Inflammatory macrophage treated with lipopolysaccharide for 4 hours (primary cell): ENCODE measurements at places on chromosomes 5 and 9.
A peak's percentile ranks its signal among the peaks of the same experiment; 100 is the strongest.

- no peak for DNase-seq
These were observed 44.1 kb upstream of the IPPK start for GRCh38 chr9:92714016-92714415.

DNA sequence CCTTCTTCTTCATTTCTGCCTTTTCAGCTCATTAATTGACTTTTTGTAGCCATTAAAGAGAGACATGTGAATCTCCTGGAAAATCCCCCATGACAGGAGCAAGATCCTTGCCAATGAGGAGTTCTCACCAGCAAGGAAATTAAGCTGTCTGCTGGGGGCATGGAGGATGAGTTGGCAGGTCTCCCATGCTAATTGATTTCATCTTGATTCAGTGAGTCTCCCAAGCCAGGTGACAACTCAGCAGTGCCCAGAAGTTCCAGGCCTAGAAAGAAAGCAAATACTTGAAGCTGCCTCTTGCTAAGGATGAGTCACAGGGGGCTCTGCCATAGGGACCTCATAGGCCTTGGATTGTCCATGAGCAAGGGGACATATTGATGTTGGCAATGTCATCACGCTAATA lies 30.0 kb upstream of the ADRA1B start:
- DNase-seq: no peak

DNA sequence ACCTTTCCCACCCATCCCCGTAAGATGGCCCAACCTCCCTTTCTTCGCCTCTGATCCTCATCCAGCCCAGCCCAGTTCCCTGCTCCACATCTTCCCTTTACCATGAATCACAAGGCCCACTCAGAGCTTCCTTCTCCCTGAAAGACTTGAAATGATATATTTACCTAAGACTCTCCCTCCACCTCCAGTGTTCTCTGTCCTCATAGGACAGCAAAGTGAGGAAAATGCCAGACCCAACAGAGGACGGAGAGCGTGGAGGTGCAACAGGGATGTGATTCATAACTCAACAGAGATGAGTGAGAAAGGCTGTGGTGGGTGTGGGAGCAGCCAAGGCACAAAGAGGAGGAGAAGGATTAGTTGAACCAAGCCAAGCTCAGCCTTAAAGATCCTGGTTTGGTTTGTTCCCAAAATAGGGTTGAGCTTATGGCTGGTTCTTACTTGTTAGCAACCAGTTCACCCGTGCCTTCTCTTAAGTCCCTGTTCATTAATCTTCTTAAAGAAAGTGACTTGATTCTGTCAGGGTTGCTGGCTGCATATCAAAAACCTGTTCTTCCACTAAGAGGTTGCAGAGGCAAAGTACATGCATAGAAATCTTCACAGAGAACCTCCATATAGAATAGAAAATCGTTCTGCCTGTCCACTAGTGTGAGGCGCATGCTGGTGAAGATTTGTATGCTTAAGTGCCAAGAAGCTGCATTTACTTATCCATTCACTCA lies 183.2 kb downstream of the ACTL7B start:
- no peak for DNase-seq

DNA sequence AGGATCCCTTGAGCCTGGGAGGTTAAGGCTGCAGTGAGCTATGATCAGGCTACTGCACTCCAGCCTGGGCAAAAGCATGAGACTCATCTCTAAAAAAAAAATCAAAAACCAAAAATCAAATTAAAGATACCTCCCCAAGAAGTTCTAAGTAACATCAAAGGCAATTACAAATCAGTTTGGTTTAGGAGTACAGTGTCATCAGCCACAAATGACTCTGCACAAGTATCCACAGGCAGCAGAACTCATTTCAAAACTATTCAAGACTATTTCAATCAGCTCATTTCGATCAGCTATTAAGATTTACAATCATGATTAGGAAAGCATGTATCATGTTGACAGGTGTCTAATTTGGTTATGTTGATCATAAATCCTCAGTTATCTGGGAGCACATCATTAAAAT lies 19.1 kb downstream of the TRMO start:
- no peak for DNase-seq

DNA sequence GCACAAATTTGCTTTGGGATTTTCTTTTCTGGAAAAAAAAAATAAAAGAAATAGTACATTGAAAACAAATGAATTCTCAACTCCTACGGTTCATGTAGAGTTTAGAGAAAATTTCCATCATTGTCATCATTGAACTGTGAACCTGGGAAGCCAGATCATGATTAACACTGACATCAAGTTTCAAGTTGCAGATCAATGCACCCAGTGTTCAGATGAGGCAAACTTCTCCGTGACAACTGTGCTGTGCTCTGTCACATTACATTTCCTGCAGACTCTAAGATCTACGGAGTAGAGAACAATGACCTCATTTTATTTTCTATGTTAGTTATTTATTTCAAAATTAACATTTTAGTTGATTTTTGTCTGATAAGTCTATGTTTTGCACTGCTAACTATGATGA lies 99.7 kb downstream of the MAP1B start:
- DNase-seq: no peak

DNA sequence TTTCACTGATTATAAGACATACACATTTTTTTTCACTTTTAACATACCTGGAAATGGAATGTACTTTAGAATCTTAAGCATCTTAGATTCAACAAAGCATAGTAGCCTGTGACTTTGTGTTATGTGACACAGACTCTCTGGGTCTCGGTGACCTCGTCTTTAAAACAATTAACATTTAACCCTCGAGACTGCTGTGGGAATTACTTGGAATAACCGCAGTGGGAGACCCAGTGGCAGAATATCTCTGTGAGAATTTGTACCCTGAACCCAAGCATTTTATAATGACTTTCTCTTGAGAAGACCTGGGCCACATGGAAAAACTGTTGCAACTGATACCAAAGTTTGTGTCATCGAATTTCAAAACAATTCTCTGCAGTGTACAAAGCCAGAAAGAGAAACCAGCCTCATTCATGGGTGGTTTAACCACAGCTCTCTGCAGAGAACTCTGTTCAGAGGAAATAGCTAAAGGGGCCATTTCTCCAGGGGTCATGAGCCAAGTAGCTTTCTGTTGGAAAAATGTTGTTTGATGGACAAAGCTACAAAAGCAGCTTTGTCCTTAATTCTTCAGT lies 10.0 kb upstream of the RETREG1 start:
- DNase-seq: peak; percentile 95

- DNase-seq: no peak
These were observed 85.2 kb upstream of the CLINT1 start for GRCh38 chr5:157944077-157944633.

DNA sequence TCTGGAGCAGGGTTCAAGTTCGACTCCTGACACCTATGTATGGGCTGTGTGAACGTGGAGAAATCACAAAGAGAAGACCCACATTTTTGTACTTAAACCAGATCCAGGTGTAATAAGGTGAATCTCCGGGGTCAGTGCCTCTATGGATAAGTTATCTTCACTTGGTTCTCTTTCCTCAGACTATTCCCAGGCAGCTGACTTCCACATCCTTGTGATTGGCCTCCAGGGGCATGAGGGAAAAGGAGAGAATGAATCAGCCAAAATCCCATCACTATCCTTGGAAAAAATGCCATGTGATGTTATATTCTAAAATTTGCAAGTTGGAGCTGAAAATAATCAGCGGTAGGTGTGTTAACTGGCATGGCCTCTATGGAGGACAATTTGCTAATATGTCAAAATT lies 37.2 kb downstream of the ZNF622 start:
- DNase-seq: no peak

GRCh38 chr5:96065685-96066385 lies 104.2 kb upstream of the ELL2 start:
- DNase-seq: no peak

GRCh38 chr5:124738681-124739633 lies 7.5 kb downstream of the ZNF608 start:
- DNase-seq: no peak
